AG04450 (cell line): ENCODE measurements at places on chromosomes 7 and 10. TPM values are rescaled to one million over a fixed set of nuclear protein-coding genes. Genes with fewer than 3 reads are reported as not detected.

- DNase-seq: no peak
Measured at GRCh38 chr7:118288098-118288497, 63.6 kb downstream of the ANKRD7 start.

LDB3 gene
- polyA plus RNA-seq: 0.46 and 0.60 TPM in 2 replicates

- no peak for DNase-seq
Measured at GRCh38 chr7:156151078-156151477, 338.8 kb upstream of the SHH start.

DNA sequence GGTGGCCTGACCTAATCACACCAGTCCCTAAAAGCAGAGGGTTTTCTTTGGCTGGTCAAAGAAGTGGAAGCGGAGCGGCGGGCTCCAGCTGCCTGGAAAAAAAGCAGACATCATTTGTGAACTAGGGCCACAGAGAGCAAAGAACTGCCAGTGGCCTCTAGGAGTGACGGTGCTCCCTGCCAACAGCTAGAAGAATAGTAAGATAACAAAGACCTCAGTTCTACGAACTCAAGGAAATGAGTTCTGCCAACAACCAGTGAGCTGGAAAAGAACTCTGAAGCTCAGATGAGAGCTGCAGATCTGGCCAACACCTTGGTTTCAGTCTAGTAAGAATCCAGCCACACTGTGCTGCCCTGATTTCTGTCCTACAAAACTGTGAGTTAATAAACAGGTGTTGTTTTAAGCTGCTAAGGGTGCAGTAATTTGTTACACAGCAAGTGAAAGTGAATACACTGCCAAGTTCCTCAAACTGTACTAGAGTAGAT is 178.0 kb downstream of the SRPK2 start:
- no peak for DNase-seq

AQP1 gene
- polyA plus RNA-seq: 0.32 and 0.36 TPM in 2 replicates

DYNC1I1 gene
- 0.02 and 0.06 TPM in 2 replicates for polyA plus RNA-seq

AMZ1 gene
- 0.43 and 0.67 TPM in 2 replicates for polyA plus RNA-seq

GRCh38 chr10:6583447-6583846 is 3.4 kb upstream of the PRKCQ start:
- no peak for DNase-seq
